Activated naive CD4-positive, alpha-beta T cell treated with anti-CD3 and anti-CD28 coated beads for 36 hours (primary cell): ENCODE measurements at places on chromosomes 5 and 9.

DNA sequence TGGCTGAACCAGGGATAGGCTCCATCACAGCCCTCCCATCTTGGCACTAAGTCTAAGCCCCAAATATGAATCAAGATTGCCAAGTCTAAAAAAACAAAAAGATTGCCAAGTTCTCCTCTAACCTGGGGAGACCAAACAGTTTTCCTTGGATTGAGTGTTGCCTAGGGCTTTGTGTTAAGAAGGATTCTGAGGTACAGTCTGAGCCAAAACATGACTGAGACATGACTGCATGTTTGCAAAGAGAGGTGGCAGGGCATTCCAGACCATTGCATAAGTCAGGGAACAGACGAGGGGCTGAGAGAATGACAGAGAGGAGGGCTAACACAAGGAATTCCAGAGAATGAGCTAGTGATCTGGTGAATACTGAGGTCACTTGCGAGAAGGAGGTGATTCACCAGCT is 11.4 kb downstream of the LAMC3 start:
- no peak for DNase-seq
- H3K4me1 ChIP-seq = no peaks in the 10 kb centered on the region
- H3K36me3 ChIP-seq = no peaks in the 10 kb centered on the region
- peaks cover 3% of the 10 kb centered on the region for H3K27me3 ChIP-seq
- no peak overlapping the region for H3K4me3 ChIP-seq

DNA sequence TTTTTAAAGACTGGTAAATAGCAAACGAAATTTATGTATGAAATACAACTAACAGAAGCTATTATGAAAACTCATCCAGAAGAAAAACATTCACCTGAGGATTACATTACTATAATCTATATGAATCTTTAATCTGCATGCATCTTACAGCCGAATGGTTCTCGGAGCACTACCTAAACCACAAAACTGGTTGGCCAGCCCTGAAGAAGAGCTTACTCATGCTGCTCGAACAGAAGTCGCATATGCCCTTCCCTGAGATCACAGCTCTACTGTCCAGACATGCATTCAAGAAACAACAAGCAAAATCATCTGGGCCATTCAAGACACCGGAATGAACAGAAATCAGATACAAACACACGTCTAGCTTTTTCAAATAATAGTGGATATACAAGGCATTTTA is 931.0 kb upstream of the DMAC1 start:
- no peak overlapping the region for H3K27ac ChIP-seq
- peaks cover 15% of the 10 kb centered on the region for H3K27me3 ChIP-seq
- DNase-seq = no peak
- no peaks in the 10 kb centered on the region for H3K36me3 ChIP-seq
- H3K4me1 ChIP-seq = no peaks in the 10 kb centered on the region

DNA sequence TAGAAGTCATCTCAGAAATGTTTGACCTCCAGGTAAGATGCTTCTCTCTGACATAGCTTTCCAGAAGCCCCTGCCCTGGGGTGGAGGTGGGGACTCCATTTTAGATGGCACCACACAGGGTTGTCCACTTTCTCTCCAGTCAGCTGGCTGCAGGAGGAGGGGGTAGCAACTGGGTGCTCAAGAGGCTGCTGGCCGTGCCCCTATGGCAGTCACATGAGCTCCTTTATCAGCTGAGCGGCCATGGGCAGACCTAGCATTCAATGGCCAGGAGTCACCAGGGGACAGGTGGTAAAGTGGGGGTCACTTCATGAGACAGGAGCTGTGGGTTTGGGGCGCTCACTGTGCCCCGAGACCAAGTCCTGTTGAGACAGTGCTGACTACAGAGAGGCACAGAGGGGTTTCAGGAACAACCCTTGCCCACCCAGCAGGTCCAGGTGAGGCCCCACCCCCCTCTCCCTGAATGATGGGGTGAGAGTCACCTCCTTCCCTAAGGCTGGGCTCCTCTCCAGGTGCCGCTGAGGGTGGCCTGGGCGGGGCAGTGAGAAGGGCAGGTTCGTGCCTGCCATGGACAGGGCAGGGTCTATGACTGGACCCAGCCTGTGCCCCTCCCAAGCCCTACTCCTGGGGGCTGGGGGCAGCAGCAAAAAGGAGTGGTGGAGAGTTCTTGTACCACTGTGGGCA is 642 bp downstream of the CSF2 start:
- no peaks in the 10 kb centered on the region for H3K27me3 ChIP-seq
- DNase-seq = no peak
- peaks cover 3% of the 10 kb centered on the region for H3K4me1 ChIP-seq
- H3K27ac ChIP-seq = no peak overlapping the region

GRCh38 chr9:97132865-97133264 is 93.9 kb upstream of the CTSV start:
- H3K27ac ChIP-seq = no peak overlapping the region
- no peaks in the 10 kb centered on the region for H3K27me3 ChIP-seq
- no peak for DNase-seq
- H3K36me3 ChIP-seq = no peaks in the 10 kb centered on the region

- H3K27me3 ChIP-seq = peaks cover 2% of the 10 kb centered on the region
- DNase-seq = peak; percentile 51
- H3K36me3 ChIP-seq = no peaks in the 10 kb centered on the region
- H3K4me3 ChIP-seq = no peak overlapping the region
Observed at GRCh38 chr5:36305571-36306326, 4.0 kb upstream of the RANBP3L start.

DNA sequence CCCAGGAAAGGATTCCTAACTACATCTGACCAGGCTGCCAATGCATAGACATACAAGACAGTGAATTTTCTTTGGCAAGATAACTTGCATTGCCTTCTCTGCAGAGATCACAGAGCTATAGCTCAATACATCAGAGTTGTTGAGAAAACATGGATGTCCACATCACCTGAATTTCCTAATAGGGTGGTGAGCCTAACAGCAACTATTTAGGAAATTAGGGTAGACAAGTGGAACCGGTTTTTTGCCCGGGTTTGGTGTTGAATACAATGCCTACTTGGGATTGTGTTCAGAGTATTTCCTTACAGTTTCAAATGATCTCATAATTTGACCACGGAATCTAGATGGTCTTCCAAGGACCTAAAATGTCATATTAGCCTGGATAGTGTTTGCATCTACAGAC is 262.7 kb downstream of the KIF4B start:
- no peak for DNase-seq
- no peaks in the 10 kb centered on the region for H3K4me1 ChIP-seq
- no peaks in the 10 kb centered on the region for H3K36me3 ChIP-seq
- no peak overlapping the region for H3K4me3 ChIP-seq
- no peak overlapping the region for H3K27ac ChIP-seq
- H3K27me3 ChIP-seq = peaks cover 9% of the 10 kb centered on the region

DNA sequence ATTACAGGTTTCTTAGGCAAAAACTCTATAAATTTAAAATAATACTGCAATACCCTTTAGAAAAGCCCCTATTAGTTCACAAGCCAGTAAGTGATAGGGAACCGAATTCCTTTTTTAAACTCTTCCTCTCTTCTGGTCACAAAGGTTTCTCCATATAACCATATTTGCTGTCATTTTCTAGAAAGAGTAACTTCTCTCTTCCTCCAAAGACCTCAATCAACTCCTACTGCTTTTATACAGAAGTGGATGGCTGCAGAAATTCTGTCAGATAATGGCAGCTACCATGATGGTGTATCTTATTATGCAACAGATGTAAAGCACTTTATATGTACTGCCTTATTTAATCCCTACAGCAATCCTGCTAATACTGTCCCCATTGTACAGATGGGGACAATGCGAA is 6.2 kb downstream of the TUT7 start:
- no peak overlapping the region for H3K27ac ChIP-seq
- H3K4me1 ChIP-seq = peaks cover 48% of the 10 kb centered on the region
- no peaks in the 10 kb centered on the region for H3K27me3 ChIP-seq
- DNase-seq = no peak
- H3K36me3 ChIP-seq = peaks cover 32% of the 10 kb centered on the region
- no peak overlapping the region for H3K4me3 ChIP-seq

- H3K27ac ChIP-seq = peak overlapping the region; percentile 99
- peaks cover 30% of the 10 kb centered on the region for H3K4me1 ChIP-seq
- H3K36me3 ChIP-seq = peaks cover 5% of the 10 kb centered on the region
- DNase-seq = peak; percentile 59
Observed at GRCh38 chr5:50667023-50667652, 701 bp downstream of the PARP8 start.

DNA sequence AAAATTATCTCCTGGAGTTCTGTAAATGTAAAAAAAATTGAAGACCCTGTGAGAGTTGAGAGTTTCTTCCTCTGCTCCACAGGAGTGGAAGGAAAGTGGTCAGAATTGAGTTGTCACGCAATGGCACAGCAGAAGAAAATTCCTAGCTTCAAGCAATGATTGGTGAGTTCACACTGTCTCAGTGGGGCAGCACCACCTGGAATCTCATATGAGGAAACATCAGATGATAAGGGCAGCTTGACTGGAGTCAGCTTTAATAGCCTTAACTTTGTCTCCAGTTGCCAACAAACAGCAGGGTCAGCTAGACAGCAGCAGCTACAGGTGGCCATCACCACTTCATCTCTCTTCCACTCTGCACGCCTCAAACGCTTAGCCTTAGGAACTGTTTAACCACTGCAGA is 211.1 kb downstream of the EFNA5 start:
- H3K27ac ChIP-seq = no peak overlapping the region
- no peak for DNase-seq
- no peak overlapping the region for H3K4me3 ChIP-seq
- H3K36me3 ChIP-seq = no peaks in the 10 kb centered on the region
- peaks cover 10% of the 10 kb centered on the region for H3K27me3 ChIP-seq

GRCh38 chr9:74556685-74557084 is 59.5 kb downstream of the RORB start:
- H3K4me1 ChIP-seq = no peaks in the 10 kb centered on the region
- H3K36me3 ChIP-seq = no peaks in the 10 kb centered on the region
- H3K4me3 ChIP-seq = no peak overlapping the region
- H3K27ac ChIP-seq = no peak overlapping the region

DNA sequence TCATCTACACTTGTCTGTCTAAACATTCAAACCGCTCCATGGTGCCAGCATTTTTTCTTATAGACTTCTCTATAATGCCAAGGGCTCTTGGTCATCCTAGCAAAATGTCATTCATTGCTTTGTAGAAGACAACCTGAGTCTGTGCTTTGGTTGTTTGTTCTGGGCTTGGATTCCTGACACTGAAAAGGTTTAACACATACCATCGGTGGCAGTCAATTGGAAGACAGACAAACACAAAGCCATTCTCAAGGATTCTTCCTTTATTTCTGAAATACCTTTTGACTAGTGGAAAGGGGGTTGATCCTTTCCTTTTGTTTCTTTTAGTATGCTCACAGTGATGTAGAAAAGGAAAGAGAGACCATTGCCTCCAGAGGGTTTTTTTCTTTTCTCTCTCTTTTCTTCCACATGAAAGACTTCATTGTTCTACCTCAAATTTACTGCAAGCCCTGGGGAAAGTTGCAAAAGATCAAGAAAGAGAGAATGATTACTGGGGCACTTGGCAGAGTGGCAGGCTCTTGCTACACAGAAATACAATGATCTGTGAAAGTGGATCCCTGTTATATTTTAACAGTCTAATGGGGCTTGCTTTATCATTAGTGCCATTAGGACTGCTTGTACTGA is 66.4 kb upstream of the TMC1 start:
- no peak for DNase-seq
- no peak overlapping the region for H3K4me3 ChIP-seq
- H3K27me3 ChIP-seq = no peaks in the 10 kb centered on the region
- peaks cover 7% of the 10 kb centered on the region for H3K4me1 ChIP-seq

GRCh38 chr5:173828952-173829351 is 59.2 kb upstream of the CPEB4 start:
- H3K36me3 ChIP-seq = no peaks in the 10 kb centered on the region
- no peak overlapping the region for H3K27ac ChIP-seq
- no peaks in the 10 kb centered on the region for H3K27me3 ChIP-seq
- no peak for DNase-seq
- no peaks in the 10 kb centered on the region for H3K4me1 ChIP-seq
- no peak overlapping the region for H3K4me3 ChIP-seq

- no peaks in the 10 kb centered on the region for H3K4me1 ChIP-seq
- no peaks in the 10 kb centered on the region for H3K36me3 ChIP-seq
- DNase-seq = no peak
- no peaks in the 10 kb centered on the region for H3K27me3 ChIP-seq
Observed at GRCh38 chr5:30997681-30998080, 195.8 kb upstream of the CDH6 start.

GRCh38 chr9:116497095-116497890 is 189.8 kb upstream of the TRIM32 start:
- no peaks in the 10 kb centered on the region for H3K27me3 ChIP-seq
- H3K4me1 ChIP-seq = no peaks in the 10 kb centered on the region
- no peak for DNase-seq
- H3K4me3 ChIP-seq = no peak overlapping the region
- no peak overlapping the region for H3K27ac ChIP-seq
- H3K36me3 ChIP-seq = peaks cover 5% of the 10 kb centered on the region

DNA sequence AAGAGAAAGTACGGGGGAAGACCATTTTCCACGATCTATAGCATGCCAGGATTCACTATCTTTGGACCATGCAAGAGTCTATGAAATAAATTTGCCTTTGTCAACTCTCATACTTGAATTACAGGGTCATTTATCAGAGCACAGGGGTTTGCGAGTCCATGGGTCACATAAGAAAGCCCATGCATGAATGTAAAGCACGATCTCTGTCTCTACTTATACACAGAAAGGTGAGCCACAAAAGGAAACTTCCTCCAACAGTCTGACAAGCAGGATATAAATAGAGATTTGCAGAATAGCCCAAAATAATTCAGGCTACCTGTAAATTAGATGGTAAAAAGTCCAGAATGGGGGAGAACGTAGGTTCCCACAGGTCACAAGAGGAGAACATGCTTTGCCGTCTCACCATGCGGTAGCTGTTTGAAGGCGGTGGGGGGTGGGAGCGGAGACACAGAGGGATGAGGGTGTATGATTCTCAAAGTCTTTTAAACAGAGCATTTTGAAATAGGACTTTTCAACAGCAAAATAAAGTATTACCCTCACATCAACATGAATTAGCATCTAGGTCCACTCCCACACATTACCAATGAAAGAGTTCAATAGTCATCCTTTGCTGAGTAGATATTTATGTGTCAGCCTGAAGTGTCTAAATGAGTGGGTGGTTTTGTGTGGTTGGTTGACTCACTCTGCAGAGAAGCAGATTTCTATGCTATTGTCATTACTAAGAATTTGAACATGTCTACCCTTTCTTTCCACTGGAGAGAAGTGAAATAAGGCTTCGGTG is 279.7 kb downstream of the EBF1 start:
- H3K36me3 ChIP-seq = peaks cover 3% of the 10 kb centered on the region
- H3K4me3 ChIP-seq = no peak overlapping the region
- peaks cover 28% of the 10 kb centered on the region for H3K4me1 ChIP-seq
- DNase-seq = peak; percentile 42

GRCh38 chr5:179138568-179138925 is 78.4 kb downstream of the ZNF354C start:
- no peak overlapping the region for H3K27ac ChIP-seq
- DNase-seq = no peak
- H3K27me3 ChIP-seq = no peaks in the 10 kb centered on the region
- peaks cover 20% of the 10 kb centered on the region for H3K4me1 ChIP-seq

DNA sequence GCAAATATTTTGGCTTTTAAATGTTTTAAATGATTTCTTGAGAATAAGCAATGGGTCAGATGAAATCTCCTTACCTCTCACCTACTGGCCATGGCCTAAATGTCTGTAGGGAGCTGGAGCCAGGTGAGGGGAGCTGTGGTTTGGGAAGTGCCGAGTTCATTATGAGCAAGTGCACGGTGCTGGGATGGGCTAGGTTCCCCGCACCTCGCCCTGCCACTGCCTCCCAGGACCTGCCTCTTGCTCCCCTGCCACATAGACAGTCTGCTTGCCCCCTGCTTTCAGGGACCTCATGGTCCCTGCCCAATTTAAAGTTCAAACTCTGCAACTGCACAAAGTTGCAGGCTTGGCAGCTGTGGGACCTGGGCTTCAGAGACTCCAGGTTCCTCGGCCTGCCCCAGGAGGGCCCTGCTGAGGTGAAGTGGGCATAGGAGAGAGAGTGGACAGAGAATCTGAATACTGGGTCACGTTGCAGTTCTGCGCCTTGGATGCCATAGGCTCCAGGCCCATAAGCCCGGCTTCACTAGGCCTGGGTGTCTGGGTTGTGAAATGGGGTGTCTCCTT is 5.4 kb downstream of the OR13J1 start:
- H3K36me3 ChIP-seq = no peaks in the 10 kb centered on the region
- H3K27me3 ChIP-seq = peaks cover 9% of the 10 kb centered on the region
- no peak overlapping the region for H3K27ac ChIP-seq
